Fibroblast of lung (primary cell): ENCODE measurements at places on chromosomes 7 and 10. TPM values are rescaled to one million over a fixed set of nuclear protein-coding genes. Genes with fewer than 3 reads are reported as not detected.

The FRMPD2 gene
- not detected in 2 replicates for total RNA-seq

The ELOVL3 gene
- total RNA-seq = 0.26 and 0.66 TPM in 2 replicates

The PLEKHS1 gene
- total RNA-seq = not detected in 2 replicates

The GDF2 gene
- total RNA-seq = not detected in 2 replicates

The TMEM176A gene
- total RNA-seq = 14.2 and 61.1 TPM in 2 replicates
